ENCODE measurements at places on chromosomes 7 and 10. TPM values are rescaled to one million over a fixed set of nuclear protein-coding genes. Genes with fewer than 3 reads are reported as not detected.

The SCART1 gene
- 0.22 TPM for total RNA-seq

The TAS2R4 gene
- total RNA-seq = 0.12 TPM

The GPR85 gene
- total RNA-seq = not detected

The SMIM30 gene
- 33.6 TPM for total RNA-seq

The HACD1 gene
- 54.4 TPM for total RNA-seq

The NUTM2D gene
- 1.2 TPM for total RNA-seq

The C10orf67 gene
- not detected for total RNA-seq

The ZNF511 gene
- total RNA-seq = 74.7 TPM

The TM9SF3 gene
- 93.9 TPM for total RNA-seq

The IKZF5 gene
- total RNA-seq = 8.7 TPM

The DRGX gene
- 0.08 TPM for total RNA-seq

The ENTPD1 gene
- total RNA-seq = not detected

The GPR141 gene
- total RNA-seq = not detected

The RBP4 gene
- 5.0 TPM for total RNA-seq

The SPDYE2B gene
- total RNA-seq = not detected

The MRPS33 gene
- 99.8 TPM for total RNA-seq

The FOXI2 gene
- not detected for total RNA-seq

The DPCD gene
- total RNA-seq = 33.5 TPM

The IDI2 gene
- total RNA-seq = not detected

The MEST gene
- total RNA-seq = 36.3 TPM

The EN2 gene
- total RNA-seq = 0.85 TPM

The FRMD4A gene
- 2.6 TPM for total RNA-seq
